ENCODE measurements at places on chromosomes 16 and 17. TPM values are rescaled to one million over a fixed set of nuclear protein-coding genes. Genes with fewer than 3 reads are reported as not detected.
A peak's percentile ranks its signal among the peaks of the same experiment; 100 is the strongest.

DNA sequence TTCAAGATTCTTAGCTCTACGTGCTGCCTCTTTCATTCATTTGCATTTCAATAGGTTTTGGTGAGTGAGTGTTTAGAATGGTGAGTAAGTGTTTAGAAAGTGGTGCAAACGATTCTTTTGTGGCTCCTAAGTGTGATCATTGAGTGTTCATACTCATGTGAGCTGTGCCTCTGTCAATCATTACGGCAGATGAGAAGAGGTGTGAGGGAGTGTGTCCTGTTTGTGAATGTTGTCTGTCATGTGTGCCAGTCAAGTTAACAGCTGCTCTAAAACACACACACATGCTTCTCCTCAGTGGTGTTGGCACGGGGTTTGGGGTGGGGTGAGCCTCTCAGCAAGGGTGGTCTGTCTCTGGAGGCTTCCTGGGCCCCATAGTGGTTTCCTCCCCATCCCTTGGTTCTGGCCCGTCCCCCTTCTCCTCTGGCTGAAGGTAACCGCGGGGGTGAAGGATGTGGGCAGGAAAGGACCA, 11.4 kb downstream of the MYL4 start:
- H3K4me1 ChIP-seq, result peaks cover 42% of the 10 kb centered on the region
- H3K27me3 ChIP-seq, result no peaks in the 10 kb centered on the region
- peak; percentile 49 for DNase-seq
- no peak overlapping the region for H3K4me3 ChIP-seq

- H3K4me1 ChIP-seq, result no peaks in the 10 kb centered on the region
- H3K27me3 ChIP-seq, result peaks cover 8% of the 10 kb centered on the region
- H3K4me3 ChIP-seq, result no peak overlapping the region
- DNase-seq, result no peak
- H3K36me3 ChIP-seq, result no peaks in the 10 kb centered on the region
Measured at GRCh38 chr16:86227801-86228200, 282.5 kb upstream of the FOXF1 start.

DNA sequence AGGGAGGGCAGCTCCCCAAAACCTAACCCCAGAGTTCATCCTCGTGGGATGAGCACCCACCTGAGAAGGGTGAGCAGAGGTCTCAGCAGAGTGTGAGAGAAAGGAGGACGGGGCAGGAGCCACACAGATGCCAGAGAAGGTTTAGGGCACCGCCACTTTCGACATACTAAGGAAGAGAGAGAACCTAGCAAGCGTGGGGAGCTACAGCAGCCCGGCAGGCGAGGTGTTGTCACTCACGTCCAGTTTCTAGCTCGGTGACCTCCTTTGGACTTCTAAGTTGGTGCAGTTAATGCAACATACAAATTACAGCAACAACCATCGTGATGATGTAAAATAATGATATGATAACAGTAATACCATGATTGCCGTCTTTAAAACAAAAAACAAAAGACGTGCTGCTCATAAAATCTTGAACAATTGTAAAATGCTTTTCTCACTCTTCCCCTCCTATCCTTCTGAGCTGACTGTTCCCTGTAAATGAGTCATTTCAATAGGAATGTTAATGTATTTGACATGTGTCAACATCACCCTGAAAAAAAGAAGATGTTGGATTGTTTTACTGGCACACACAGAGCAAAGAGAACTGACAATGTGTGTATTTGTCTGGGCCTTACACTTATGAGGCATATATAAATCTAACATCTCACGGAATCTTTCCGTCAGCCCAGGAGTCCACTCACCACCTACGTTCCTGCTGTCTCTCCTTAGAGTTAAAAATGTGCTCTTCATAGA, 158.2 kb upstream of the MAF start:
- no peak overlapping the region for H3K27ac ChIP-seq
- no peaks in the 10 kb centered on the region for H3K36me3 ChIP-seq
- no peak for DNase-seq
- H3K27me3 ChIP-seq, result peaks cover 4% of the 10 kb centered on the region

The FAM222B gene
- 15.2 TPM for total RNA-seq

The DHX58 gene
- total RNA-seq, result 31.7 TPM

The ZNF629 gene
- total RNA-seq, result 3.2 TPM

The KRTAP9-4 gene
- not detected for total RNA-seq

The CCL8 gene
- not detected for total RNA-seq

- peaks cover 14% of the 10 kb centered on the region for H3K4me1 ChIP-seq
- H3K27ac ChIP-seq, result peak overlapping the region; percentile 17
- no peak for DNase-seq
- H3K27me3 ChIP-seq, result no peaks in the 10 kb centered on the region
- H3K4me3 ChIP-seq, result no peak overlapping the region
Measured at GRCh38 chr17:17922070-17922614, 50.1 kb downstream of the TOM1L2 start.

- H3K36me3 ChIP-seq, result no peaks in the 10 kb centered on the region
- no peak overlapping the region for H3K27ac ChIP-seq
- H3K4me1 ChIP-seq, result no peaks in the 10 kb centered on the region
- H3K4me3 ChIP-seq, result no peak overlapping the region
- no peak for DNase-seq
Measured at GRCh38 chr16:84833144-84833500, 13.3 kb downstream of the CRISPLD2 start.

DNA sequence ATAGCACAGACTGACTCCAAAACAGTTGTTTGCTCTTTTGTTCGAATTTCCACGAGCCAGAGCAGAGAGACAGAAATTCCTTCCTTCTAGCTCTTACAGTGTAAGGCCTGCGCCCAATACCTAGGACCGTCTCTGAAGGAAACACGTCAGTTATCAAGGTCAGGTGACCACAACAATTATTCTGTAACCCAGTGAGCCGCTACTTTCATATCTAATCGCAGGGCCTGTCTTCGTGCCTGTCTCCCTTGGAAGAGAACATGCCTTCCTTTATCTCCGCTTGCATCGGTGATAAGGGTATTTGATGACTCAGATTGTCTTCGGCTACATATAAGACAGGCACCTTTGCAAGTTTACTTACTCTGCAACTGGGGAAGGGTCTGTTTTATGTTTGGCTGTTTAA, 288.0 kb downstream of the MAF start:
- peaks cover 12% of the 10 kb centered on the region for H3K27me3 ChIP-seq
- H3K36me3 ChIP-seq, result no peaks in the 10 kb centered on the region
- no peak overlapping the region for H3K27ac ChIP-seq
- peaks cover 22% of the 10 kb centered on the region for H3K4me1 ChIP-seq
- no peak overlapping the region for H3K4me3 ChIP-seq

The DYNC1LI2 gene
- 39.5 TPM for total RNA-seq

The KRTAP9-8 gene
- not detected for total RNA-seq

The CCL5 gene
- 158 TPM for total RNA-seq

DNA sequence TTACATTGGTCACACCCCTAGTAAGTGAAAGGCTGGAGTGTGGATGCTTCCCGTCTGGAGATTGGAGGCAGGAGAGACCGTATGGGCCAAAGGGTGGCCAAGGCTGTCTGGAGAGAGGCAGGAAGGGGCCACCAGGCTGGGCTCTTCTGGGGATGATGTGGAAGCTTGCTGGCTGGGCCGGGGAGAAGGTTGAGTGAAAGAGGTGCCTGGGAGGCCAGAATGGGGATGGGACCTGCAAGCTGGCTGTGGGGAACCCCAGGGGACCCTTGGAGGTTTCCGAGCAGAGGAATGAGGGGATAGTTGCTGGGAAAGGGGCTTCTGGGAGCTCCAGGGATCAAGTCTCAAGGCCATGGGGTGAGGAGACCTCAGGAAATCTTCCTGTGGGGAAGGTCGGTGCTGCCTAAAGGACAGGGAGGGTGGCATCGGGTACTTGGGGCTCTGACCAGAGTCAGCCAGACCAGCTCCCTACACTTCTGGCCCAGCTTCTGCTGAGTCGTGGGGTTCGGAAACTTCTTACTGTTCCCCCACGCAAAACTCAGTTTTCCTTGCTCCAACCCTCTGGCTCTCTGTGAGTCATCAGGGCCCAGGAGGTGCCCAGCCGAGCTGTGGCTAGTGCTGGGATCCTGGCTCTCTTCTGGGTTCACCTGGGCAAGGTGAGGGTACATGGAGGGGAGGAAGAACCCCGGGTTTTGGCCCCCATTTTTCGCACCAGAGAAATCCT, 3.1 kb downstream of the MRC2 start:
- H3K36me3 ChIP-seq, result no peaks in the 10 kb centered on the region
- H3K27ac ChIP-seq, result no peak overlapping the region
- H3K4me1 ChIP-seq, result peaks cover 10% of the 10 kb centered on the region
- no peak overlapping the region for H3K4me3 ChIP-seq
- H3K27me3 ChIP-seq, result peaks cover 11% of the 10 kb centered on the region

- H3K27ac ChIP-seq, result peak overlapping the region; percentile 94
- peaks cover 60% of the 10 kb centered on the region for H3K36me3 ChIP-seq
- DNase-seq, result peak; percentile 81
- H3K27me3 ChIP-seq, result no peaks in the 10 kb centered on the region
- H3K4me3 ChIP-seq, result peak overlapping the region; percentile 52
Measured at GRCh38 chr17:49715717-49716279, 8.0 kb upstream of the SLC35B1 start.

The AP1G1 gene
- 57.4 TPM for total RNA-seq

The SLFN14 gene
- 0.11 TPM for total RNA-seq

- H3K27ac ChIP-seq, result no peak overlapping the region
- no peak overlapping the region for H3K4me3 ChIP-seq
- H3K36me3 ChIP-seq, result no peaks in the 10 kb centered on the region
- no peak for DNase-seq
- no peaks in the 10 kb centered on the region for H3K27me3 ChIP-seq
Measured at GRCh38 chr17:74963656-74964055, 8.9 kb downstream of the HID1 start.

- peaks cover 5% of the 10 kb centered on the region for H3K4me1 ChIP-seq
- no peaks in the 10 kb centered on the region for H3K36me3 ChIP-seq
- H3K27me3 ChIP-seq, result peaks cover 12% of the 10 kb centered on the region
- no peak for DNase-seq
- no peak overlapping the region for H3K27ac ChIP-seq
Measured at GRCh38 chr17:13593757-13594156, 8.0 kb downstream of the HS3ST3A1 start.

GRCh38 chr17:79977161-79977631, 58.5 kb downstream of the TBC1D16 start:
- H3K27me3 ChIP-seq, result no peaks in the 10 kb centered on the region
- H3K27ac ChIP-seq, result no peak overlapping the region
- DNase-seq, result no peak
- no peak overlapping the region for H3K4me3 ChIP-seq

- H3K27me3 ChIP-seq, result no peaks in the 10 kb centered on the region
- DNase-seq, result no peak
- H3K4me1 ChIP-seq, result peaks cover 17% of the 10 kb centered on the region
- H3K36me3 ChIP-seq, result peaks cover 6% of the 10 kb centered on the region
- H3K4me3 ChIP-seq, result no peak overlapping the region
Measured at GRCh38 chr16:85649411-85650134, 36.5 kb downstream of the GSE1 start.

DNA sequence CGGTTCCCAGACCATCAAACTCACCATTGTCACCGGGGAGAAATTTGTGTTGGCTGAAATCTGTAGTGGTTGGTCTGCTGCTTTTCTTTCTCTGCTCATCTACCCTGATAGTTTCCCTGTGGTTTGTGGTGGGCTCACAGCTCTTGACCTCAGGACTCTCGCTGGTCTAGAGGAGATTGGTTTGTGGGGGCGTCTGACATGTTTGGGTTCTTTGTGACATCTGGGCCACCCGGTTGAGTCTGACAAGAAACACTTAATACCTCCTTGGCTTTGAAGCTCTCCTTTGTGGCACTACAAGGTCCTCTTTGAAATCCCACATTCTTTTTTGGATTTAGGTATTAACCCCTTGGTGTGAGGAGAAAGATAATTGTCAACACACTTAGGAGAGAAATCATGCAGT, 662.0 kb downstream of the WWOX start:
- H3K27ac ChIP-seq, result no peak overlapping the region
- no peak overlapping the region for H3K4me3 ChIP-seq
- H3K4me1 ChIP-seq, result peaks cover 4% of the 10 kb centered on the region
- no peaks in the 10 kb centered on the region for H3K36me3 ChIP-seq
- H3K27me3 ChIP-seq, result no peaks in the 10 kb centered on the region
- peak; percentile 65 for DNase-seq

The NPIPA5 gene
- 2.8 TPM for total RNA-seq

- H3K4me1 ChIP-seq, result peaks cover 23% of the 10 kb centered on the region
- no peak overlapping the region for H3K4me3 ChIP-seq
- no peak overlapping the region for H3K27ac ChIP-seq
- H3K27me3 ChIP-seq, result peaks cover 3% of the 10 kb centered on the region
- no peak for DNase-seq
Measured at GRCh38 chr17:76531486-76532038, 5.9 kb downstream of the CYGB start.

The CD79B gene
- 31.6 TPM for total RNA-seq

GRCh38 chr17:39852239-39852638, 11.9 kb downstream of the IKZF3 start:
- peak overlapping the region; percentile 41 for H3K4me3 ChIP-seq
- H3K27ac ChIP-seq, result peak overlapping the region; percentile 83
- H3K27me3 ChIP-seq, result no peaks in the 10 kb centered on the region

The KRTAP2-3 gene
- not detected for total RNA-seq

The CDRT15L2 gene
- total RNA-seq, result not detected

The CACNG1 gene
- total RNA-seq, result not detected

The TMC8 gene
- 197 TPM for total RNA-seq

DNA sequence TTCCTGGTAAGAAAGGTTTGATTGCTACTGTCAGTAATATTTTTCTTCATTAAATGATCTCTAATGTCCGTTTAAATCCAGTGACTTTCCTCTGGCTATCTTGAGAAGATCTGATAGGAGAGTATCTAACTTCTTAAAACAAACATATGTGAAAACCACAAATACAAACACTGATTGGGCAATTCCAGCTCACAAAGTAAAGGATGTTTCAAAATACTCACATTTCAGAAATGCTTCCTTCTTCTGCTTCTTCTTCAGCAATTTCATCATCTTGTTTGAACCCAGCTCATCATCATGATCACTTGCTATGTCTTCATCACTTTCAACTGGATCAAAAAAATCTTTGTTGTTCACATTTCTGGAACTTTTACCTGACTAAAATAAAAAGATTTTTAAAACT, 64.3 kb upstream of the RBL2 start:
- H3K27ac ChIP-seq, result no peak overlapping the region
- peaks cover 17% of the 10 kb centered on the region for H3K4me1 ChIP-seq
- no peaks in the 10 kb centered on the region for H3K36me3 ChIP-seq
- peaks cover 1% of the 10 kb centered on the region for H3K27me3 ChIP-seq
- no peak overlapping the region for H3K4me3 ChIP-seq
- no peak for DNase-seq

Measured in activated CD8-positive, alpha-beta T cell treated with anti-CD3 and anti-CD28 coated beads for 36 hours (primary cell).